ENCODE measurements at places on chromosomes 16 and 17.

- no peak for DNase-seq
These were observed 363.2 kb downstream of the SNX29 start for GRCh38 chr16:12339686-12340085.

GRCh38 chr17:44310188-44310587 is 1.8 kb downstream of the RUNDC3A start:
- DNase-seq, result no peak

GRCh38 chr17:46045639-46046038 is 46.6 kb downstream of the STH start:
- no peak for DNase-seq

GRCh38 chr17:70158591-70158990 is 10.7 kb upstream of the KCNJ2 start:
- no peak for DNase-seq

GRCh38 chr16:47644661-47645060 is 183.5 kb downstream of the PHKB start:
- no peak for DNase-seq

GRCh38 chr17:34390649-34391048 is 27.6 kb upstream of the CCL1 start:
- no peak for DNase-seq

DNA sequence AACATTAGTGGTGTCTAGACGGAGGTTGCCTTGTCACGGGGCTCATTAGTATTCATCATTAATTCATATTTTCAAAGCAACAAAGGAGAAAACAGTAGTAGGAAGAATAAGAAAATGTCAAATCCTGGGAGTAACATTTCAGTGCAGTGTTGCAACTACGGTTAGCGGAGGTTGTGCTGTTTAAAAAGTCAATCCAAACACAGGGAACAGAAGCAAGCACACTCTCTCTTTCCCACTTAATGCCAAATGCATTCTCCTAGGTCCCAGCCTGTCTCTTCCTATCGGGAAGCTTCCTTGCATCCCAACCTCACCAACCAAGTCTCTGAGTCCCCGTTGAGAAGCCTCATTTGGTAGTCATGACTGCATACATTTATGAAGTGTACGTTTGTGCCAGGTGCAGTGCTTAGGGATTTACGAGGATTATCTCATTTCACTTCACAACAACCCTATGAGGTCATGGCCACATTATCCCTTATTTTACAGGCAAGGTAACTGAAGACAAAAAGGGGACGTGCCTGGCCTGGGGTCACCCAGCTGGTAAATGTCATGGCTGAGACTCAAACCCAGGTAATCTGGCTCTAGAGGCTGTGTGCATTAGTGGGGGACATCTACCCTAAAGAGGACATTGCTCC is 283.6 kb upstream of the SALL1 start:
- no peak for DNase-seq

GRCh38 chr16:72787514-72788268 is 260.2 kb downstream of the ZFHX3 start:
- DNase-seq, result peak; percentile 73

- DNase-seq, result no peak
These were observed 27.9 kb downstream of the VAT1L start for GRCh38 chr16:77816293-77816692.

- no peak for DNase-seq
These were observed 23.2 kb downstream of the NLK start for GRCh38 chr17:28065706-28066105.

- DNase-seq, result peak; percentile 65
These were observed 87.8 kb downstream of the GNAO1 start for GRCh38 chr16:56279132-56279531.

DNA sequence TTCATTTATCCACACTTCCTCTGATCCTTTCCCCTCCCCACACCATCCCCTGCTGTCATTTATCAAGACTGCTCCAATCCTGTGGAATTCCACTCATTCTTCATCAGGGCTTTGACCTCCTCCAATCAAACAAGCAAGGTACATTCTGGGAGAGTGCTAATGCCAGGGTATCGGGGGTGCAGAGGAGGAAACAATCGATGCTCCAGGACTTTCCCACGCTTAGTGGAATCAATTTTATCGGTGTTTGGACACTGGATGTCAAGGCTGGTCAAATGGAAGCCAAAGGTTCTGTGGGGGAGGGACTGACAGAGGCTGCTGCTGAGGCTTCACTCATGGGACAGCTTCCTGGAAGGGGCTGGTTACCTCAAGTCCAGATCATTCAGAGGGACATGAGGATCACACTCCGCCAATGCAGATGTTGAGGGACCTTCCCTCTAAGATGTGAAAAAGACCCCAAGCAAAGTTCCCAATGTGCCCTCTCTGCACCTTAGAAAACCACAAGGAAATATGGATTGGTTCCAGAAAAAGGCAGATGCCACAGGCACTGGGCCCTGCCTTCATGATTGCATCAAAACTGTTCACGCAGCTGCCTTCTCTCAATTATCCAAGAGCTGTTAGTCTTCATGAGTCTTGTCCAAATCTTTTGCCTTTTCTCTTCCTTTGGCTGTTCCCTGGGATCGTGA is 44.7 kb upstream of the SOX9 start:
- DNase-seq, result no peak
